ENCODE measurements at places on chromosomes 2 and 18.

DNA sequence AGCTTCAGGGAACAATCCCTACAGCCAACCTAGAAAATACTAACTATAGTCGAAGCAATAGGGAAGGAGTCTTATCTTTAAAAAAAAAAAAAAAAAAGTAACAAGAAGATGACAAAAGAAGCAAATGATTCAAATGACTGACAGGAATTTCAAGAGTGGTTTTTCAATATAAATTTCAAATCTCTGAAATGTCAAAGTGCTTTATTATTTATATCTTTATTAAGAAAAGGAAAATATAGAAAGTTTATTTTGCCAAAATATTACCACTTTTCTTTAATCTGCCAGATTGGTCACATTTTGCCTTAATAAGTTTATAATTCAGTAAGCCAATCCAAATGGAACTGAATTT is 63.5 kb upstream of the HNRNPA3 start:
- DNase-seq = no peak

GRCh38 chr18:9178557-9178956 is 42.0 kb downstream of the ANKRD12 start:
- DNase-seq = no peak

GRCh38 chr2:189129971-189130370 is 49.6 kb downstream of the COL5A2 start:
- DNase-seq = no peak

DNA sequence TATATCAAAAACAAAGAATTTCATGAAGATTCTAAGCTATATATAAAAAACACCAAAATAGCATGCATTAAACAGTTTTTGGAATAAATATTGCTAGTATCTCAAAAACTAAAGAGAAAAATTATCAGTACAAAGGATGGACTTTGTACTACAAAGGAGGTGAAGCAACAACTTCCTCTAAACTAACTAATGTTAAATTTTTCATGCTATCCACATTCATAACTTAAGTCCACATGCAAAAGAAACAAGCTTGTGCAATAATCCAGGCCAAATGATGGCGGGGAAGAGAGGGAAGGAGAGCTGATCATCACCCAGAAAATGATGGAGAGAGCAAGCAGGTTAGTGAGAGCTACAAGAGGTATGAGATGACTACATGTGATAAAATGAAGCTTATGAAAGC is 70.1 kb downstream of the KIDINS220 start:
- no peak for DNase-seq

GRCh38 chr2:57296795-57297517 is 749.6 kb upstream of the VRK2 start:
- no peak for DNase-seq

DNA sequence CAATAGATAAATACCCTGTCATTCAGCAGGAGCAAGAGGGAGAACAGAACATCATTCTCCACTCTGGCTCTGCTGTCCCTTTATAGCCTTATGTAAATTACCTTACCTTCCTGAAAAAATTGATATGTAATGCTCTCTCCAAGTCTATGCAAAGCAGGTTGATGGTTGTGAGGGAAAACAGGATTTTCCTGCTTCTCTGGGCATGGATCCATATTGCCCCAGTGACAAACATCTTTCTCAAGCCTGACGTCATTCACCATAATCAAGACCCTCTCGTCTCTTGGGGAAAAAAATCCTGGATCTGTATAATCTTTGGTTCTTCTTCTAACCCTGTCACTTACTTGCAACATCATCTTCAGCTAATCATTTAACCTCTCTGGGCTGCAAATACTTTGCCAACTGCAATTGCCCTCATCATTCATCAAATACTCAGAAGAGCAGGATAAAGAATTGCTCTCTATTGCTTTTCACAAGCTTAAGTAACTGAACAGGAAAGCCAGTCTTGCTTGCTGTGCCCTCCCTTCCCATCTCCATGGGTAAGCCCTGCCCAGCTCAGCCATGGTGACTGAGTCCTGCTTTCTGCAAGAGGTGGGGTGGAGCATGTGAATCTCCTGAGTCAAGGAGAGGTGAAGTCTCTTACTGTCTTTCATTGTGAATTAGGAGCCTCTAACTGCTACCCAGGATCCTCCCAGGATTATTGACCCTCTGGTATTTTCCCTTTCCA is 123.7 kb upstream of the KLF7 start:
- no peak for DNase-seq

DNA sequence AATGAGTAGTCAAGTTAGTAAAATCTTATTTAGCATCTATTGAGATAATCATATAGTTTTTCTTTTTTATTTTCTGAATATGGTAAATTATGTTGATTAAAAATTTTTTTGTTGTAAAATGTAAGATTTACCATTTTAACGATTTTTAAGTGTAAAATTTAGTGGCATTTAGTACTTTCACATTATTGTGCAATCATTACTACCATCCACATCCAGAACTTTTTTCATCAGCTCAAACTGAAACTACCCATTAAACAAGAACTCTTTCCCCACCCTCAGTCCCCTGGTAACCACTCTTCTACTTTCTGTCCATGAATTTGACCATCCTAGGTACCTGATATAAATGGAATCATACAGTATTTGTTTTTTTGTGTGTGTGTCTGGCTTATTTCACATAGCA is 11.1 kb downstream of the RAB3GAP1 start:
- no peak for DNase-seq

All from brain (organoid and tissue), 16 donors.